ENCODE measurements at places on chromosomes 3 and 15. TPM values are rescaled to one million over a fixed set of nuclear protein-coding genes. Genes with fewer than 3 reads are reported as not detected.

Gene B3GNT5
- total RNA-seq, result 26.1 TPM

- H3K36me3 ChIP-seq, result no peaks in the 10 kb centered on the region
- no peak overlapping the region for H3K27ac ChIP-seq
- DNase-seq, result no peak
- peaks cover 19% of the 10 kb centered on the region for H3K4me1 ChIP-seq
- H3K27me3 ChIP-seq, result no peaks in the 10 kb centered on the region
- H3K4me3 ChIP-seq, result no peak overlapping the region
Measured at GRCh38 chr15:98755781-98756180, 107.4 kb downstream of the IGF1R start.

DNA sequence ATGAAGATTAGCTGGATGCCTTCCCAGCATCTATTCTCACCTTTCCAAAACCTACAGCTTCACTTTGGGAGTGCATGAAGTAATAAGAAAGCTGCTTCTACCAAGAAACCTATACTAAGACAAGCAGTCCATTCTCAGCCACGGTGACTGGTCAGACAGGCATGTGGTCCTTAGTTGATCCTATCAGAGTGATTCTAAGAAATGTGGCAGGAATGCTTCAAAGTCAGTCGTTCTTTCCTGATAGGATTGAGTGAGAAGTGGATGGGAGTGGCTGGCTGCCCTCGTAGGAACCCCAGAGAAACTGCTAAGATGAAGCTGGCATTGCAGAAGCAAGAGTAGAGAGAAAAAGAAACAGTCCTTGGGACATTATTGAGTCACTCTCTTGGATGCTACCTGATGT lies 16.6 kb downstream of the FOXB1 start:
- no peak overlapping the region for H3K27ac ChIP-seq
- peaks cover 14% of the 10 kb centered on the region for H3K27me3 ChIP-seq
- no peak overlapping the region for H3K4me3 ChIP-seq
- H3K36me3 ChIP-seq, result no peaks in the 10 kb centered on the region

DNA sequence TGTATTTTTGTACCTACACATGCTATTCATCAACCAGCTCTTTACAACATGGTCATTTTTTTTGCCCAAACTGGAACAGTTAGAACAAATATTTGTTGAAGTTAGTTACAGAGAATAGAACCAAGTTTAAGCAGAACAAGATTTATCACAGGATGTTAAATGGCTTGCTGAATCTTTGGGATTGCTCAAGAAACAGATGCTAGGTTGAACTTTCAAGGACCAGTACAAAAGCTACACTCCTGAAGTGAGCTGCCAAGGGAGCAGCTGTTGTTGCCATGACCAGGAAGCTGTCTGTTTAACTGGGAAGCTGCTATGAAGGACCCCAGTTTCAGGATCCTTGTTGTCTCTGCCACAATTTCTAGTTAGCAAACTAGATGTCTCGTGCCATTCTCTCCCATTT lies 53.7 kb downstream of the ZIC1 start:
- DNase-seq, result no peak
- H3K4me1 ChIP-seq, result no peaks in the 10 kb centered on the region
- no peak overlapping the region for H3K27ac ChIP-seq
- no peaks in the 10 kb centered on the region for H3K36me3 ChIP-seq
- no peaks in the 10 kb centered on the region for H3K27me3 ChIP-seq

DNA sequence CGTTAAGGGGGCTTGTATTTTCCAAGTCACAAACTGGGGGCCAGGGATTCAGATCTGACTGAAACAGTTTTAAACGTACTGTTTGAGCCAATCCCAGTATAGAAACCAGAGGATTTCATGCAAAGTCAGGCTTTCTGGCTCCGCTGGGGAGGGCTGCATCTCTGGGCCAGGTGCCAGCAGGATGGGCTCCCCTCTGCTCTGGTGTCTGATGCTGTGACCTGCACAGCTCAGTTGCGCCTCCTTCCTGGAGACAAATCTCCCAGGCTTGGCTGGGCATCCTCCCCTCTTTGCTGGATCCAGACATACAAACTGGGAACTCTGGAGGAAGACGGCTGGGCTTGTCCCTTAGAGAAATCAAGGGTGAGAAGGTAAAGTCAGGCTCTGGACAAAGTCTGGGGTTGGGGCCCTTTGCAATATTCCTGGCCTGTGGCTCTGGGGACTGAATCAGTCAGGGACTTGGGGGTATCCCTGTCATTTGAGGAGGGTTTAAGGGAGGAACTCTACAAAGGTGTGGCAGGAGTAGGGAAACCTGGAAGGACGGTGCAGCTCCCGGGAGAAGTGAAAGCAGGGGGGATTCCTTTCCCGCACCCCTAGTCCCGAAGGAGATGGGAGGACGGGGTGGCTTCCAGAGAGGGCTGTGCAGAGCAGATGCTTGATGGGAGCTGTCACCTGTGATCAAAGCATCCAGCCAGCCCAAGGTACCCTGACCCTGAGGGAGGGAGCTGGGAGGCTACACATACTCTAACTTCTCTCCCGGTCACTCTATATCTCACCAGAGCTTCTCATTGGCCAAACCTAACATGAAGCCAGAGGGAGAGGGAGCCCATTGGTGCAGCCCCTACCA lies 114.8 kb upstream of the ATP2B2 start:
- no peak overlapping the region for H3K4me3 ChIP-seq
- H3K4me1 ChIP-seq, result no peaks in the 10 kb centered on the region
- DNase-seq, result no peak
- H3K27ac ChIP-seq, result no peak overlapping the region

Gene CCDC9B
- 2.3 TPM for total RNA-seq

- H3K27ac ChIP-seq, result no peak overlapping the region
- H3K27me3 ChIP-seq, result peaks cover 3% of the 10 kb centered on the region
- no peaks in the 10 kb centered on the region for H3K36me3 ChIP-seq
- no peak overlapping the region for H3K4me3 ChIP-seq
Measured at GRCh38 chr3:44318891-44319311, 19.7 kb upstream of the TCAIM start.

GRCh38 chr3:155227141-155227540 lies 66.3 kb downstream of the STRIT1 start:
- H3K27ac ChIP-seq, result no peak overlapping the region
- no peak for DNase-seq
- H3K36me3 ChIP-seq, result no peaks in the 10 kb centered on the region
- H3K4me1 ChIP-seq, result no peaks in the 10 kb centered on the region
- no peak overlapping the region for H3K4me3 ChIP-seq
- no peaks in the 10 kb centered on the region for H3K27me3 ChIP-seq

DNA sequence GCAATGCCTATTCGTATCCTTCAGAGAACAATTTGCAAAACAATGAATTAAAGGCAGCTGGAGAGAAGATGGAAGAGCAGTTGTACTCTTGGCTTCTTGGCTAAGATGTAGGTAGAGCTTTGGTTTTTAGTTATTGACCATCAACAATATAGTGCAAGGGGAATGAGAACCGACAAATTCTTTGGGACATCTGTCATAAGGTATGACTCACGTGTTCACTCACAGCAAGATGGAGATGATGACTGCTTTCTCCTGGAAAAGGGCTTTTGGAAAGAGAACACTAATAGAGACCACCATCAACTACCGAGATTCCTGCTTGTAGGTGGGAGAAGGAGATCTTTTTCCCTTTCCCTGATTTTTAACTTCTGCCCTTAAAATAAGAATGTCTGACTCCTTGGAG lies 234.9 kb downstream of the NTRK3 start:
- no peak overlapping the region for H3K27ac ChIP-seq
- peaks cover 2% of the 10 kb centered on the region for H3K27me3 ChIP-seq
- no peaks in the 10 kb centered on the region for H3K4me1 ChIP-seq
- no peak for DNase-seq
- no peaks in the 10 kb centered on the region for H3K36me3 ChIP-seq

- no peak overlapping the region for H3K4me3 ChIP-seq
- H3K27ac ChIP-seq, result no peak overlapping the region
- H3K27me3 ChIP-seq, result peaks cover 63% of the 10 kb centered on the region
- no peaks in the 10 kb centered on the region for H3K36me3 ChIP-seq
- DNase-seq, result no peak
Measured at GRCh38 chr15:32721596-32721995, 3.8 kb downstream of the GREM1 start.

DNA sequence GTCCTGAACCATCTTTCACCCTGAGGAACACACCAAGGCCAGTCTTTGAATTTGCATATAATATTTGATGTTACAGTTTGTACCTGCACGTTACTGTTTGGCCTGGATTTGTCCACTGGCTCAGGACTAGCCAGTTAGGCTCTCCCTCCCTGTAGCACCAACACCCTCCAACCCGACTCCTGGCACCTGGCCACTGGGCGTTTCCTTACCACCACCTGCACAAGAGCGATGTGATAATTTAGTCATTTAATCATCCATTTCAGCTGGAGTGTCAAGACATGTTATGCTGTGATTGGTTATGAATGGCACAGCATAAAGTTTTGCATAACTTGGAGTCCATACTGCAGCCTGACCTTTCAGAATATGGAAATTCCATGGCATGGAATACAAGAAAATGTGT lies 242.4 kb downstream of the KCNMB2 start:
- H3K4me3 ChIP-seq, result no peak overlapping the region
- H3K27ac ChIP-seq, result no peak overlapping the region
- no peaks in the 10 kb centered on the region for H3K27me3 ChIP-seq
- no peak for DNase-seq

GRCh38 chr3:184351511-184352148 lies 9.8 kb downstream of the CLCN2 start:
- H3K4me1 ChIP-seq, result peaks cover 4% of the 10 kb centered on the region
- no peaks in the 10 kb centered on the region for H3K27me3 ChIP-seq
- no peak overlapping the region for H3K4me3 ChIP-seq
- DNase-seq, result no peak

DNA sequence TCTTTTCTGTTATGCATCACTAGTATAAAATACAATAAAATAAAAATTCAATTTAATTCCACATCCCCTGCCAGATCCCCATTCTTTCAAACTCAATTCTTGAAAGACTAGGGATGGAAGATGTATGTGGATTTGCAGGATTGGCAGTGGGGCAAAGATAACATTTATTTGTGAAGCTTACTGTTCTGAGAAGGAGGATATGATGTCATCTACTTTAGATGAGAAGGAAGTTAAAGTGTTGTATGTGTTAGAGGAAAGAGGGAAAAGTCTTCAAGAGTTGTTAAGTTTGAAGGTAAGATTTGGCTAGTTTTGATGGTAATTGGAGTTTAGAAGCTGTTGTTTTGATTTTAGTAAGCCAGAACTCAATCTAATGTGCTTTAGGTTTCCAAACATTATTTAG lies 845.1 kb upstream of the NR2F2 start:
- H3K27me3 ChIP-seq, result no peaks in the 10 kb centered on the region
- H3K4me3 ChIP-seq, result no peak overlapping the region
- peaks cover 1% of the 10 kb centered on the region for H3K36me3 ChIP-seq
- no peaks in the 10 kb centered on the region for H3K4me1 ChIP-seq
- no peak for DNase-seq

- peak overlapping the region; percentile 55 for H3K27ac ChIP-seq
- H3K27me3 ChIP-seq, result no peaks in the 10 kb centered on the region
- no peak overlapping the region for H3K4me3 ChIP-seq
- peaks cover 43% of the 10 kb centered on the region for H3K4me1 ChIP-seq
- DNase-seq, result no peak
Measured at GRCh38 chr3:72628065-72628464, 220.2 kb downstream of the SHQ1 start.

DNA sequence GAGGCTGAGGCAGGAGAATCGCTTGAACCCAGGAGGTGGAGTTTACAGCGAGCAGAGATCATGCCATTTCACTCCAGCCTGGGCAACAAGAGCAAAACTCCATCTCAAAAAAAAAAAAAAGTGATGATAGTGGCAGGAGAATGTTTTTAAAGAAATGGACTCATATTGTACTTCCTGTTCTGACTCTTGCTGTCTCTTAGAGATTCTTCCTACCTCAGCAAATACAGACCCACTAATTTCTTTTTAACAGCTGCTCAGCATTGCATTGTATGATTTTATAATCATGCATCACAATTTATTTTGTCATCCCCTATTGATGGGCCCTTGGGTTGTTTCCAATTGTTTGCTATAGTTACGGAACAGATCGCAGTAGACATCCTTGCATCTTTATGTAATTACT lies 8.8 kb upstream of the ANKDD1A start:
- H3K4me1 ChIP-seq, result peaks cover 27% of the 10 kb centered on the region
- no peak for DNase-seq
- H3K27me3 ChIP-seq, result no peaks in the 10 kb centered on the region
- peaks cover 8% of the 10 kb centered on the region for H3K36me3 ChIP-seq
- no peak overlapping the region for H3K4me3 ChIP-seq

DNA sequence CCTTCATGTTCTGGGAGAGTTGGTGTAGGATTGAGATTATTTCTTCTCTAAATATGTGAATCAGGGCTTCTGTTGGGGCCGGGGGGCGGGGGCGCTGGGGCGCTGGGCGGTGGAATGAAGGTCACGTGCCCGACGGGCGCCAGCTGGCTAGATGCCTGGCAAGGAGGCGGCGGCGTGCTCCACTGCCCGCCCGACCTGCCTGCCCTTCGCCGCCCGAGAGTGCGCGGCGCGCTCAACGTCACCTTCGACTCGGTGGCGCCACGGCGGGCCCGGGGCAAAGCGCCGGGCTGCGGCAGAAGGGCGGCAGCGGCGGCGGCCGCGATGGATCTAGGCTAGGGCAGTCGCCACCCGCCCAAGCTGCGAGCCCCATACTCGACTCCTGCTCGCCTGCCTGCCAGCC lies 47.0 kb upstream of the LHFPL4 start:
- no peak overlapping the region for H3K4me3 ChIP-seq
- peak; percentile 31 for DNase-seq
- no peak overlapping the region for H3K27ac ChIP-seq
- peaks cover 42% of the 10 kb centered on the region for H3K27me3 ChIP-seq
- peaks cover 2% of the 10 kb centered on the region for H3K4me1 ChIP-seq

Gene CPNE9
- total RNA-seq, result not detected

DNA sequence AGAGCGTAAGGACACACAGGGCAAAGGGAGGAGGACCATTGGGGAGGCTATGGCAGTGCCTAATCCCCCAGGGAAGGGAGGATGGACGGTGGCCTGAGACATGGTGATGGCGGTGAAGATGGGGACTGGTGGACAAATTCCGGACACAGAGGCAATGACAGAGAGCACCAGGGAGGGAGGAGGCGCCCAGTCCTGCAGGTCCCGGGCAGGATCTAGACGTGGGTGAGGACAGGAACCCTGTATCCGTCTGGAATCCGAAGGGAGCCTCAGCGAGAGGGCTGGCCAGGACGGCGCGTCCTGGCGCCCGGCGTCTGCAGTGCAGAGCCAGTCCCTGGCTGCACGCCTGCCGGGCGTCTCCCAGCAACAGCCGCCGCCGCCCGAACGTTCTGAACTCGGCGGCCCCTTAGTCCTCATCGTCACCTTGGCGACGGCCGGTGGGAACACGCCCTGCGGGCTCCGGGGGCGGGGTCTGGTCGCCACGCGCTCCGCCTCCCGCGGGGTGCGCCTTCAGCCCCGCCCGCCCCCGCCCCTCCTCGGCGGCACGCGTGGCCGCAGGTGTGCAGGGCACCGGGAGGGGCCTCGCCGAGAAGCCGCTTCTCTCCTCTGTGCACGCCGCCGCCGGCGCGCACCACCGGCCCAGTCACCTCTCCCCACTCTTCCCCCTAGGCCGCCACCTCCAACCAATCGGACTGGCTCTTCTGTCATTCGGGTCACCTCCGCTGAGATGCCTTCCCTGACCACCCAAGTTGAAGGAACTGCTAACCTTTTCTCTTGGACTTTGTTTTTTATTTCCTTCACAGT lies 11.6 kb downstream of the XIRP1 start:
- peak overlapping the region; percentile 71 for H3K27ac ChIP-seq
- H3K27me3 ChIP-seq, result no peaks in the 10 kb centered on the region
- no peaks in the 10 kb centered on the region for H3K36me3 ChIP-seq
- peaks cover 52% of the 10 kb centered on the region for H3K4me1 ChIP-seq
- H3K4me3 ChIP-seq, result peak overlapping the region; percentile 69

All from activated CD8-positive, alpha-beta T cell treated with anti-CD3 and anti-CD28 coated beads for 36 hours (primary cell).